Stimulated activated CD8-positive, alpha-beta memory T cell treated with anti-CD3 and anti-CD28 coated beads, Interleukin-4, amount 100 ng/mL, for 24 hours (primary cell): ENCODE measurements at places on chromosomes 12 and 14.

DNA sequence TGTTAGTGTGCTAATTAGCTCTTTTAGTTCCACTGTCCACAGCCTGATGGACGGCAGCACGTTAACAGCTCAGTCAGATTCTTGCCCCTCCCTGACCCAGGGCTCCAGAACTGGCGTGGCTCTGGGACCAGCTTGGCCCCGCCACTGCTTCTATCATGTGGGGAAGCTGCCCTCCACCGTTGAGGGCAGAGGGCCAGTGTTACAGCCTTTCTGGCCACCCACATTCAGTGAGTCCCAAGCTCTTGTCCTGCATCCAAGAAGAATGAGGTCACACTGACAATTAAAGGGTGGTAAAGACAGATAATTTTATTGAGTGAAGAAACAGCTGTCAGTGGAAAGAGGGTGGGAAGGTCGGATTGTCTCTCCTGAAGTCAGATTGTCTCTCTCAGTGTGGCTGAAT is 36.9 kb downstream of the BCL2L14 start:
- DNase-seq = no peak

DNA sequence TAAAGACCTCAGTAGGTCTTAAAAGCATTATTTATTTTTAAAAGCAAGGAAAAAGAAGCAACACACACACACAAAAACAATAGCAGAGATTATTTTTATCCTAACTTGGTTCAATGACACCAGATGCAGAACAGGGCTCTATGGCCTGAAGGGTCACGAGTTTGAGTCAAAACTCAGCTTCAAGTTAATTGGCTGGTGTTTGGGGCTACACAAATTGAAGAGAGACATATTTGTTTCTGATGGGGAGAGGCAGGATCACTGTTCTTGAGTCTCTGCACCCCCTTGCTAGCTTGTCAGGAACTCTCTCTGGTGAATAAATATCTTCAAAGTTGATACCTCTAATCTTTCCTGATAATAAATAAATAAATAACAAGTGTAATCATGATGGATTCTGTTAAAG is 466.1 kb downstream of the PRKD1 start:
- DNase-seq = no peak

DNA sequence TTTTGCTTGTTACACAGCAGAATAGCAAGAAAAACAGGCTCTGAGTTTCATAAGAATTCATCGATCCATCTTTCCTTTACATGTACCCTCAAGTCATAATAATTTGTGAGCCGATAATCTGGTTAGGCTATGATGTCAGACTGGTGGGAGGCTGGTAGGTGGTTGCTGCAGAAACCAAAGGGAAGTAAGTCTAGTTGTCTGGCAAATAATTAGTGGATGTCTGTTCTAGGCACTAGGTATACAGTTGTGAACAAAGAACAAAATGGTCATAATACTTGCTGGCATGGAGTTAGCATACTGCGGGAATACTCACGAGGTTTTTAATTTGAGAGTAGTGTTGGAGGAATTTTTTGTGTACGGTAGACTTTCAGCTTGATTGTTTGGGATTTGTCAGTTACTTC is 8.8 kb downstream of the SUSD6 start:
- no peak for DNase-seq

- no peak for DNase-seq
These were observed 287.5 kb downstream of the FOXG1 start for GRCh38 chr14:29054119-29054518.

DNA sequence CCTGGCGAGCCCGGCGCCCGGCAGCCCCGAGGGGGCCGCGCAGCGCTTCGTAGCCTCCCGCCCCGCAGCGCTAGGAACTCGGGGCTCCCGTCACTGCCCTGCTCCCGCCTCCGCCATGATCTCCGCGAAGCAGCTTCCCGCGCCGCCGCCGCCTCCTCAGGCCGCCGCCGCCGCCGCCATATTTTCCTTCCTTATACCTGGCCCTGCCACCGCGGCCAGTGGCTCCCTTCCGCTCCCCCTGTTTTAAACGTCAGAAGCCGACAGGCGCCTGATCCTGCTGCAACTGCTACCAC is 286 bp downstream of the PPP4R3A start:
- no peak for DNase-seq

DNA sequence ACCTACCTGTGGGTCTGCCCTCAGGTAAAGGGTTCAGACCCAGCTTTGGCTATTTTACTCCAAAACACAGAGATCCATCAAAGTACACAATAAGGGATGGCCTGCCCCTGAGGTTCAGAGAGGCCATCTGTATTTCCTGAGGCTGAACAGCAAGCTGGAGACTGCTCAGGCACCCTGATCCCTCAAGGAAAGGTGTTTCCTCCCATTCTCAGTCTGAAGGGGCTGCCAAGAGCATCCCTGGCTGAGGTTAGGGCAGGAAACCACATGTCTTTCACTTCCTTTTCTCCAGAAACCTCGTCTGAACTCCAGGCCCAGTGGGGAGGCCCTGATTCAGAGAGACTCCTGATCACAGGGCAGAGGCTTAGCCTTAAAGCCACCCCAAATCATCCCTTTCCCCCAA is 1.5 kb downstream of the RILPL1 start:
- no peak for DNase-seq

DNA sequence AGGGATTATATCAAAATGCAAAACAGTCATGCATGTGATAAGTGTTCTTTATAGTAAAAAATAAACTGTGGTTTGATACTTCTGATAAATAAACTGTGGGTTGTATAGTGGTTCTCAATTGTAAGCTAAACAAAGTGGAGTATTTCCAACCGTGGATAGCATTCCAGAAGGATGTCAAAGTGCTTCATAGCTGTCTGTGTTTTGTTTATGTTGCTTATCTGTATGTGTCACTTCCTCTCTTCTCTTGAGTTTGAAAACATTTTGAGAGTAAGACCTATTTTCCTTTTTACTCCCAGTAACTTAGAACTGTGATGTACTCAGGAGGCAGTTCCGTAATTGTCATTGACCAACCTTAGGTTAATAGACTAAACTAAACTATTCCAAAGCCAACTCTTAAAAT is 415.8 kb downstream of the TMTC2 start:
- no peak for DNase-seq

DNA sequence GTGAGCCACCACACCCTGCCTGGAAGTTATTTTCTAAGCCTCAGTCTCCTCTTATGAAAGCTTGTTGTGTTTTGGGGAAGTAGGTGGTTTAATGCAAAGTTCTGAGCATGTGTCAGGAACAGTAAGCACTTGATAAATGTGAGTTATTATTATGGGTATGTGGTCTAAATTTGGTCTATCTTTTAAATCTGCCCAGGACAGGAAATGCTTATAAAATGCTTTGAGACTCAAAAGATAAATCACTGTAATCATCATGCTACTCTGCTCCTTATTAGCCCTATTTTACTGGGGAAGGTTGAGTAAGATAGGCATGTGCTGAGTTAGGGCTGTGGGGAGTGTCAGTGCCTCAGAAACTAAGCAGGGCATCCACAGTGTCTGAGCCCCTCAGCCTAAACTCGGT is 13.1 kb upstream of the SRSF5 start:
- no peak for DNase-seq

GRCh38 chr12:95337146-95337545 is 119.5 kb downstream of the VEZT start:
- no peak for DNase-seq
